ENCODE measurements at places on chromosomes 3 and 15.

- no peak for DNase-seq
These were observed 50.3 kb upstream of the ATG7 start for GRCh38 chr3:11221818-11222415.

DNA sequence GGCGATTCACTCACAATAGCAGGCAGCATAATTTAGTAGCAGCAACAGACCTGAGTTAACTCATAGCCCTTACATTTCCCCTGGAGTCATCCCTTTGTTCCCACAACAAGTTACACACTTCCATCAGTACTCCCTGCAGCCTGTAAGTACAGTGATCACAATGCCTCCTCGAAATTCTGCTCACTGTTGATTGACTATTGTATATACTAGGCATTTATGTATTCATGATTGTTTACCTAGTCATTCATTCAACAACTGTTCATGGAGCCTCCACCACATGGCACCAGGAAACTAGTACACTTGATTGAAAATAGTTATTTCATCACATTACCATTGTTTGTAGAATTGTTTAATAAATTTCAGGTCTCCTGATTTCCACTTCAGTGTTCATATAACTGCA, 71.4 kb upstream of the P3H2 start:
- no peak for DNase-seq

DNA sequence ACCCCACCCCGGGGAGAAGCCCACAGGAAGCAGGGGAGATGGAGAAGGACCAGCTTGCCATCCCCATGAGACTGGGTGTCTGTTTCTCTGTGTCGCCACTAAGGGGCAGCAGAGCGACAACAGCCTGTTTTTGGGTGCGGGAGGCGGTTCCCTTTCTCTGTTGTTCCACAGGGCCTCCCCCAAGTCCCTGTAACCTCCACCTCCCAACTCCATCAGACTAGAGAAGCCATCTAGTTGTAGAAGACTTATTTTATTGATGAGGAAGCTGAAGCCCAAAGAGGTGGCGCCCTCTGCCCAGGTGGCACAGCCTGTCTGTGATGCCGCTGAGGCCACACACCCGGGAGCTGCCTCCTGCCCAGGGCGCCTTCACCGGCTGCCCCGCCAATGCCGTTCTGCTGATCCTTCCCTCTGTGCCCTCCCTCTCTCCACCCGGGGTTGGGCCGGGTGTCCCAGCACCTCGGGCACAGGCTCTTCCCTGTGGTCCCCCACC, 3.9 kb upstream of the CCDC9B start:
- peak; percentile 39 for DNase-seq

- no peak for DNase-seq
These were observed 438.5 kb upstream of the RGMA start for GRCh38 chr15:93527374-93528050.

DNA sequence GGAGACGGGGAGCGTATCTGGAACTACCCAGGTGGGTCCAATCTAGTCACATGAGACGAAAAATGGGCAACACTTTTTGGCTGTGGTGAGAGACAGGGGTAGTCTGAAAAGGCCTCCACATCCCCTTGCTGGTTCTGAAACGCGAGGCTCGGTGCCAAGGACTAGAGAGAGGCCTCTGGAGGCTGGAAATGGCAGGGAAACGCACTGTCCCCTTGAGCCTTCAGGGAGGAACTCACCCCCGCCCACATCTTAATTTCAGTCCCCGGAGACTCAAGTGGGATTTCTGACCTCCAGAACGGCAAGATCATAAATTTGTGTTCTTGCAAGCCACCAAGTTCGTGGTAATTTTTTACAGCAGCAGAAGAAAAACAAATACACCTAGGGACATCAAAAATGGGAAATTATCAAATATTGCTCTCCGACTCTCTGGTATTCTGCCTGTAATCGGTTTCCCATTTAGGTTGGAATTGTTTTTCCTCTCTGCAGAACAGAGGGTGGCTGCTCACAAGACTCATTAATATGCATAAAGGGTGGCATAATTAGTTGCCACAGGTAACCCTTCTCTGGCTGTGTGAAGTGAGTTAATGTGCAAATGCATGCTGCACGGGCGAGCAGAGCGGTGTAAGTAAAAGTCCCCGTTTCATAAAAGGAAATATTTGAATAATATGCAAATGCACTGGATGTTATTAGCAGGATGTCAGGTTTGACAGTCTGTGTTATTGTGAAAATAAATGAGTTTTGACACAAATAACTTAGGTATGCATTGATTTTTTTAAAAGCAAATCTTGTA, 185.7 kb downstream of the ARRDC4 start:
- no peak for DNase-seq

- no peak for DNase-seq
These were observed 190.5 kb upstream of the CMC1 start for GRCh38 chr3:28050885-28051284.

Data from activated T-helper 1 cell treated with anti-CD3 and anti-CD28 coated beads, Interleukin-2, amount 50 U/mL, for 16 hours (primary cell).